Stimulated activated CD4-positive, alpha-beta T cell treated with anti-CD3 and anti-CD28 coated beads, Interleukin-4, amount 100 ng/mL, for 4 hours (primary cell): ENCODE measurements at places on chromosomes 2 and 18.
A peak's percentile ranks its signal among the peaks of the same experiment; 100 is the strongest.

- no peak for DNase-seq
Observed at GRCh38 chr2:67851016-67851415, 211.8 kb downstream of the C1D start.

DNA sequence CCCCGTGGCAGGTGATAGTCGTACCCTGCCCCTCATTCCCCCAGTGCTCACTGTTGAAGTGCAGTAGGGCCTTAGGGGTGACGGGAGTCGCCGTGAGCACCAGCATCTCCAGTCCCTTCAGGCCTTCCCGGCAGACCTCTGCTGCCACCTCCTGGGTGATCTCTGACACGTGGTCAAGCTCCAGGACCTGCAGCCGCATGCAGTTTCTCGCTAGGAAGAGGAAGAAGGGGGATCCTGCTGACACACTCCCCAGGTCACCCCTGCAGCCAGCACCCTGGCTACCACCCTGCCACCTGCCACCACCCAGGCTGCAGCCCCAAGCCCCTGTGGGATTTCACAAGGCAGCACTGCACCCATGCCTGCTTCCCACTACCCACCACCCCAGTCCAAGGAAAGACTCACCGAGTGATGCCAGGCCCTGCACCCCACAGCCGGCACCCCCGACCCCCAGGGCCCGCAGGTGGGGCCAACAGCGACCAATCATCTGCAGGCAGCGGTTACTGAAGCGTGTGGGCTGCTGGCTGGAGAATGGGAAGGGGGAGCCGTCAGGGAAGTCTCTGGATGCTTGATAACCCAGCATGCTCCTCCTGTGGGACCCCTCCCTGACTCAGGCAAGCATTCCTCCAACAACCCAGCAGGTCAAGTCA lies 23.8 kb downstream of the FBXO41 start:
- DNase-seq, result no peak

DNA sequence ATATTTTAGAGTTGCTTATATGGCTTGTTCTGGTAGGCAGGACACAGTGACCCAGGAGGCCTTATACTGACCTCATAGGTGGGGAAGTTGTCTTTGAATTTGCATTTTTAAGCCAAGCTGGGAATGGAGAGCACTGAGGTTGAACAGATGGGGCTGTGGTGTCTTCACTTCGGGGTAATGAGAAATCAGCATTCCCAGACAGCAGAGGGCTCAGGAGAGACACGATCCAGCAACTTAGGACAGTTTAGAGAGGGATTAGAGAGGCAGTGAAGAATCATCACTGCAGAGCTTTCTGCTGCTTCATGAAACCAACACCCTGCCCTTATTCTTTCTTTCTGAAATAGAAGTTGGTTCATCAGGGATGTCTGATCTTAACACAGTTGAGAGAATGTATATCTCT lies 202.4 kb downstream of the TDRD15 start:
- DNase-seq, result no peak

GRCh38 chr2:73982140-73982617 lies 2.5 kb upstream of the TET3 start:
- no peak for DNase-seq

- DNase-seq, result no peak
Observed at GRCh38 chr2:61816480-61817355, 37.1 kb downstream of the FAM161A start.

- no peak for DNase-seq
Observed at GRCh38 chr2:545711-546650, 131.2 kb downstream of the TMEM18 start.

DNA sequence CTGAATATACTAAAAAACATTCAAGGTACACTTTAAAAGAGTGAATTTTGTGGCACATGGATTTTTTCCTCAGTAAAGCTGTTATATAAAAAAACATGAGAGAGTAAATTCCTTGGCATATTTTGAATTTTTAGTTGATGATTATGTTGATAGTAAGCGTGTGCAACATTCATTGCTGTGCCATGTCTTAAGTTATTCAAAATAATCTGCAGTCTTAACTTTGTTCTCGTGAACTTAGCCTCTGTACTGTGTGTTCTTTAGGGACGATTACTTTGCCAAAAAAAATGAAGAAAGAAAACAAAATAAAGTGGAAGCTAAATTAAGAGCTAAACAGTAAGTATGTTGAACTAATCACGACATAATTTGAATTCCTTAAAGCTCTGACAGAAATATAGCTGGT lies 9.6 kb downstream of the SSB start:
- no peak for DNase-seq

GRCh38 chr2:36965206-36965605 lies 1.1 kb downstream of the STRN start:
- DNase-seq, result no peak

- peak; percentile 15 for DNase-seq
Observed at GRCh38 chr2:37833423-37833822, 91.7 kb upstream of the RMDN2 start.

GRCh38 chr2:225008935-225009334 lies 33.3 kb downstream of the DOCK10 start:
- no peak for DNase-seq

DNA sequence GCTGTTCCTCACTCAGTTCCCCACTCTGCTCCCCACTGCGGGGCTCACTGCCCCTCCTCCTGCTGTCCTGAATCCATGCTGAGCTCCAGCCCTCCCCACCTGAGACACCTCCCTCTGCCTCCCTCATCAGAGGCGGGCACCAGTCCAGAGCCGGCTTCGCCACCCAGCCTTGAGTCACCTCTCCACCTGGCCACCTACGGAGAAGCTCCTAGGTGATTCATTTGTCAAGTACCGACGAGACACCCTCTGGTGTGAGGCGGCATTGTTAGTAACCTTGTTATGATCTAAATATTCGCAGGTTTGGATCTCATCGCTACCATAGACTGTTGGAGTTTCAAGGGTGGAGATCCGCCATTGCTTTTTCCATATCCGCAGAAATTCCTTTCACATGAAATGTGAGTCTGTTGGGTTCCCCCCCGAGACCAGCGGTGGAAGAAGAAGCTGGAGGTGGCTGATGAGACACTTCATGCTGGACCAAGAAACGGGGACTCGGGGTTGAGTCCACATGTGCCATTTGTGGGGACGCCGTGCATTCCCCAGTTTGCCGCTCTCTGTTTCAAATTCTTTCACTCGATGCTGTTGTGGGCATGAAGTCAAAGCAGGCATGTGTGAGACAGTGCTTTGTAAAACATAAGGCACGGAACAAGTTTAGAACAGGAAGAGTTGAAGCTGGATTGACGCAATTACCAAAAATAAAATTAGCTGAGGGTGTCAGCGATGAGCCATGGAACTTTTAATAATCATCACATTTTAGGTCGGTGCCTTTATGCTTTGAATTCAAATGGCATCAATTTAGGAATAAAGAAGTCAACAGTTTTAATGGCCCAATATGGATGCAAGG lies 259.8 kb upstream of the HDAC4 start:
- no peak for DNase-seq

- DNase-seq, result no peak
Observed at GRCh38 chr2:169711751-169712509, 17.7 kb downstream of the PHOSPHO2 start.

GRCh38 chr2:54850171-54851122 lies 127.0 kb downstream of the EML6 start:
- DNase-seq, result no peak

DNA sequence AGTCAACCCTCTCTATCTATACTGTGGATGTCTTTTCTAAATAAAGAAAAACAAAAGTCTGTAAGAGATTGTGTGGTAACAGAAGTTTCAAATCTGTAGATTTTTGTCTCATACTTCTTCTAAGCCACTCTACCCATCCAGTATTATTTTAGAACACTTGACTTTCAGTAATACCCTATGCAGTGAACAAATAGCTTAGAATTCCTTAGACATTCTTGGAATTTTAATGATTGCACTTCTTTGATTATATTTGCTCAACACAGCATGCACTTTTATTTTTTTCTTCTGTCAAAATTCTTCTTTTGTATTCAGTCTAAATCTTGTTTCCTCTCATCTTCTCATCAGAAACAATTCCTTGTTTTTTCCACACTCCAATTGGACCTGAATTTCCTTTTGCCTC lies 1080.2 kb downstream of the SUCLG1 start:
- DNase-seq, result no peak

DNA sequence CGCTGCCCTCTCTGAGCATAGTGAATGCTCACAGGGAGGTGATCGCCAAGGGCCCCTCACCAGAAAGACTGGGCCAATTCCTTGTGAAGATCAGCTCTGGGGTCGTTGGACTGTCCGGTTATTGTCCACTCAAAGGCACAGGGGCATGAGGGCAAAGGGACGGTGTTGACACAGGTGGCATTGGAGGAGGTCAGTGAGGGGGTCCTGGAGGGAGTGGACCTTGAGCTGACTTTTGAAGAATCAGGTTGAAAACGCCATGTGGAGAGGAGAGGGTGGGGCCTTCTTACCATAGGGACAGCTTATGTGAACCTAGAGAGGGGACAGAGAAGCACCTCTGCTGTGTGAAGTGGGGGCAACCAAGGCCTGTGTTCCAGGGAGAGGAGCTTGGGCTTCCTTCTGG lies 131.5 kb downstream of the TFCP2L1 start:
- DNase-seq, result no peak

DNA sequence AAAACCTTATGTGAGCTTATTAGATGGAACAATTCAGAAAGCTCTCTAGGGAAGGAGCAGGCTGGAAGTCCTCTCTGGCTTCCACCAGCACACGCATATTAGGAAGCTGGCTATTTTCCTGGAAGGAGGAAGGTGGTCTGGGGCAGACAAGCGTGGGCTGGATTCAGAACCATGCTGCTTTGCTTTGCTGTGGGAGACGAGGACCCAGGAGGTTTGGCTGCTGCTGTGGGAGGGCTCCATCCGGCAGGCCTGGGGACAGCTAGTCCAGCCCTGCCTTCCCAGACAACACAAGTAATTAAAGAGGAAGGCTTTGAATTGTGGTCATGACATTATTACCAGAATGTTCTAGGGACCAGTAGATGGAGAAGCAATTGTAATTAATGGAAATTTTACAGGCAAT lies 238.8 kb upstream of the MYT1L start:
- no peak for DNase-seq

DNA sequence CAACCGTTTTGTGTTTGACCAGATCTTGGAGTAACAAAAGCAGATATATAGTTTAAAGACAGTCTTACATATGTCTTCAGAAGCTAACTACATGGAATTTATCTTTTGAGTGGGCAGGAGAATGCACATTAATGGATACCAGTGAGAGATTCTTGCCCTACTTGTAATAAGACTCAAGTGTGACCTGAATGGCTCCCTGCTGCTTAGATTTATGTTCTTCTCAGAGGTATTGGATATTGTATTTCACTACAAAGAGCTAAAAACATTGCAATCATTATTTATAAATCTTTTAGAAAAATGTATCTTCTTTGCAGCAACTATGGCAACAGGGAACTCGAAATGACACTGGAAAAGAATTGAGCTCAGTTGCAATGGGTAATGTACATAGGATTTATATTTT lies 227.7 kb downstream of the LRRTM4 start:
- DNase-seq, result no peak

DNA sequence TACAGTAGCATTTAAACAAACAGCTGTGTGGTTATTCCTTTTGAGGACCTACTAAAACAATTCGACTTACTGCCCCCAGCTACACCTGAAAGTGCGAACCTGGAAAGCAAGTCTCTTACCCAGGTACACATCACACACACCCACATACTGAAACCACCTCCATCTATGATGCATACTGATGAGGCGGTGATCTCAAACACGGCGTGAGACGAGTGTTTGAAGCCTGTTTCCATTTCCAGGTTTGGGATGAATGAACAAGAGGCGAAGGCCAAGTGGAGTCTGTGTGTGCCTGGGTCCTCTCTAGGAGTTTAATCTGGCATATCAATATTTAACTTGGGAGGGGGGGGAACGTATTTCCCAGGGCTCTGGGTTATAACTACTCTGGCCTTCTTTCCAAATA lies 1.6 kb downstream of the TMEM185B start:
- no peak for DNase-seq
